K562 (cell line): ENCODE measurements at places on chromosomes 4 and X. TPM values are rescaled to one million over a fixed set of nuclear protein-coding genes. Genes with fewer than 3 reads are reported as not detected.

DNA sequence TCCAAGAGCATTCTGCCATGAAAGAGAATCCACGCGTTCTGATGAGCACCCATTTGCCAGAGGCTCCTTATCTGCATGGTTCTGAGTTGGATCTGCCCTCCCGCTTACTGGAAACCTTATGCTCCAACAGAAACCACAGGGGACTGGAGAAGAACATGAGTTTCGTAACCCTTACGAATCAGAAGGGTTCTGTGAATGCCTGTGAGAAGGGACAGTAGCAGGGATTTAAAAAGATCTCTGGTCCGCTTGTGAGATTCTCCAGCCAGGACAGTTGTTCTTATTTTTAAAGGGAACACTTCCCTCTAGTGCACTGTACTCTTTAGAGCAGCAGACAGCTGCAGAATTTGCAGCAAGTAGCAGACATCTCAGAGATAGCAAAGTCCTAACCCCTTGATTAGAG, 22.5 kb upstream of the CENPU start:
- H3K36me3 ChIP-seq: peaks cover 14% of the 10 kb centered on the region; the same call in 1 of the 3 replicates
- H3K4me1 ChIP-seq: no peaks in the 10 kb centered on the region
- no peaks in the 10 kb centered on the region for H3K27me3 ChIP-seq

- H3K27me3 ChIP-seq: no peaks in the 10 kb centered on the region
- no peak overlapping the region for H3K4me3 ChIP-seq
- no peaks in the 10 kb centered on the region for H3K4me1 ChIP-seq
- peaks cover 20% of the 10 kb centered on the region; the same call in 2 of the 3 replicates for H3K36me3 ChIP-seq
- DNase-seq: no peak
- no peak overlapping the region for H3K27ac ChIP-seq
Measured at GRCh38 chr4:184675821-184676492, 26.4 kb downstream of the PRIMPOL start.

DNA sequence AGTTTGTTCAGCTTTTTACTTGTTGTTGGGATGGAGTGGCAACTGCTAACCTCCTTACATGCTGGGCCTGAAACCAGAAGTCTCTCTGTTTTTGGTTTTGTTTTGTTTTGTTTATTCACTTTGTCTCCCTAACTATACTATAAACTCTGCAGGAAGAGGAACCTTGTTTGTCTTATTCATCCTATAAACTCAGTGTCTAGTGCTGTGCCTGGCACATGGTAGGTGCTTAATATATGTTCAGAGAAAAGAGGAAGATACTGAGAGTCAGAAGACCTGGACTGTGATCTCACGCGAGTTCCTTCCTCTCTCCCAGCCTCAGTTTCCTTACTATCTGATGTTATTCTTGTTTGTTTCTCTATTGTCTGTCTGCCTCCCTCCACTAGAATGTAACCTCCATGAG, 71.3 kb downstream of the PRPS1 start:
- no peak overlapping the region for H3K4me3 ChIP-seq
- H3K36me3 ChIP-seq: no peaks in the 10 kb centered on the region
- H3K27ac ChIP-seq: no peak overlapping the region

DNA sequence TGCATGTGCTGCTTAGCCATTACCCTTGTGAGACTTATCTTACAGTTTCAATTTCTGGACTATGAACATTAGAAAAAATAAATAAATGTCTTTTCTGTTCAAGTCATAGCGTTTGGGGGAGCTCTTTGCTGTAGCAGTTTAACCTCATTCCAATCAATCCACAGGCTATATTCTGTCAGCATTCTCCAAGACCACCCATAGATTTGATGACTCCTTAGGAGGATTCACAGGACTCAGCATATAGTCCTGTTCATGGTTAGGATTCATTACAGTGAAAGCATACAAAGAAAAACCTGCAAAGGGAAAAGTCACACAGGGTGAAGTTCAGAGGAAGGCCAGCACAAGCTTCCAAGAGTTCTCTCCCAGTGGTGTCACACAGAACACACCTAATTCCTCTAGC, 180.5 kb downstream of the ADAMTS3 start:
- no peaks in the 10 kb centered on the region for H3K27me3 ChIP-seq
- no peak overlapping the region for H3K27ac ChIP-seq
- DNase-seq: no peak
- H3K4me1 ChIP-seq: no peaks in the 10 kb centered on the region; the same call in 1 of the 3 replicates
- no peak overlapping the region for H3K4me3 ChIP-seq

GRCh38 chrX:49041744-49042580, 1.2 kb downstream of the TFE3 start:
- H3K27me3 ChIP-seq: no peaks in the 10 kb centered on the region
- H3K36me3 ChIP-seq: peaks cover 28% of the 10 kb centered on the region; the same call in 2 of the 3 replicates
- peak; percentile 14 for DNase-seq
- H3K4me3 ChIP-seq: peak overlapping the region; percentile 97

DNA sequence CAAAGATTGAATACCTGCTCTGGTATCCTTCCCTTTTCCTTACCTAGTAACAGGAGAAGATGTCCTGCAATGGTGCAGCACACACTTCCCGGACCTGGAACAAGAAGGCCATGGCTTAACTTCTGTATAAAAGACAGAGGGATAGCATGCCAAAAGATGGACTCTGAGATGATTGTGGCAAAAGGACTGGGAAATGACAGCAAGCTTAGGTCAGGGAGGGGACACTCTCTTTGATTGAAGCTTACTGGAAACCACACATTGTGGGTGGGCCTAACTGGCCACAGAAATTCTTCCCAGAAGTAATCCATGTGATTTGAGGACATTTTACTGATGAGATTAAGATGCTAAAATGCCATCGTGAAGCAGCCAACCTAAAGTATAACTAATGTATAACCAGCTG, 71.0 kb upstream of the OTUD4 start:
- DNase-seq: no peak
- H3K4me3 ChIP-seq: no peak overlapping the region
- H3K4me1 ChIP-seq: no peaks in the 10 kb centered on the region
- no peak overlapping the region for H3K27ac ChIP-seq
- peaks cover 5% of the 10 kb centered on the region; the same call in 2 of the 3 replicates for H3K27me3 ChIP-seq
- H3K36me3 ChIP-seq: no peaks in the 10 kb centered on the region

- H3K4me3 ChIP-seq: no peak overlapping the region
- no peaks in the 10 kb centered on the region for H3K4me1 ChIP-seq
- H3K36me3 ChIP-seq: no peaks in the 10 kb centered on the region
- H3K27me3 ChIP-seq: no peaks in the 10 kb centered on the region
- H3K27ac ChIP-seq: no peak overlapping the region
- no peak for DNase-seq
Measured at GRCh38 chr4:113436360-113436759, 325.2 kb downstream of the CAMK2D start.

- no peak overlapping the region for H3K4me3 ChIP-seq
- H3K27me3 ChIP-seq: no peaks in the 10 kb centered on the region
- no peaks in the 10 kb centered on the region for H3K36me3 ChIP-seq
- H3K27ac ChIP-seq: no peak overlapping the region
- DNase-seq: no peak
- H3K4me1 ChIP-seq: no peaks in the 10 kb centered on the region
Measured at GRCh38 chrX:146054311-146054710, 236.7 kb downstream of the SLITRK2 start.

GRCh38 chrX:30304866-30305265, 4.3 kb downstream of the NR0B1 start:
- no peak overlapping the region for H3K27ac ChIP-seq
- no peaks in the 10 kb centered on the region for H3K4me1 ChIP-seq
- no peaks in the 10 kb centered on the region for H3K36me3 ChIP-seq
- H3K27me3 ChIP-seq: peaks cover 14% of the 10 kb centered on the region
- H3K4me3 ChIP-seq: no peak overlapping the region

GRCh38 chr4:101315041-101315440, 32.3 kb downstream of the PPP3CA start:
- H3K4me3 ChIP-seq: no peak overlapping the region
- H3K27me3 ChIP-seq: no peaks in the 10 kb centered on the region
- H3K27ac ChIP-seq: no peak overlapping the region
- DNase-seq: no peak

GRCh38 chrX:68942840-68943239, 114.0 kb downstream of the EFNB1 start:
- H3K4me1 ChIP-seq: no peaks in the 10 kb centered on the region
- no peaks in the 10 kb centered on the region for H3K27me3 ChIP-seq
- no peak for DNase-seq
- no peak overlapping the region for H3K4me3 ChIP-seq

DNA sequence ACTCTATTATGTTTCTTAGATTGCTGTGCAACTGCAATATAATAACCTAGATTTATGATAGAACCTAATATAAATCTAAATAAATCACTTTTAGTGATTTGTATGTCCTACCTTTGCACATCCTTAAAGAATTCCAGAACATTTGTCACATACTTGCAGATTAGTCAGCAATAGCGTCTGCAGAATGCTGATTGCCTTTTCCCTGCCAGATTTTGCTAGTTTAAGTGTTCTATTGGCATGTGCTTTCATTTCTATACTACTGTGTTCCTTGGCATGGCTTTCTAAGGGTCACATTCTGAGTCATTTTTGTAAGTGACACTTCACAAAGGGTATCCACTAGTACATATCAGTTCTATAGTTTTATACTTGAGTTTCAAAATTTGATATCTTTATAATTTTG, 303.1 kb upstream of the GIMD1 start:
- H3K27ac ChIP-seq: no peak overlapping the region
- H3K27me3 ChIP-seq: no peaks in the 10 kb centered on the region
- no peaks in the 10 kb centered on the region for H3K36me3 ChIP-seq

DNA sequence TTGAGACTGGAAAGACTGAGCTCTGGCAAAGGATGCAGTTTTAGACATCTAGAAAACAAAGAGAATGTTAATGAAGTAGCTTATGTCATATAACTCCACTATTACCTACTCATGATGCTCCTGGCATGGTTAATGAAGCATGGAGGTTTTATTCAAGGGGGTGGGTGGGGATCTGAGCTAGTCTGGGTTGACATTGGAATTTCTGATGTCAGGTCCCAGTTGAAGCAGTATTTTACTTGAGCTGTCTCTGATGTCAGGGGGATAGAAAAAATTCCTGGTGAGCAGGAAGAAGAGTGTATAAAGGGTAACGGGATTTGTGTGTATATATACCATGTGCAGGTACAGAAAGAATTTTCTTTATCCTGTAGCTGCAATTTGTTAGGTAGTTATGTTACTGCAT, 102.0 kb downstream of the ELOVL6 start:
- H3K27ac ChIP-seq: no peak overlapping the region
- no peak overlapping the region for H3K4me3 ChIP-seq
- H3K27me3 ChIP-seq: no peaks in the 10 kb centered on the region
- DNase-seq: no peak

Gene KLF8
- total RNA-seq: 0.02 and 0.04 TPM in 2 replicates

Gene CPZ
- 1.5 and 1.6 TPM in 2 replicates for total RNA-seq

Gene MAGEA9
- not detected in 2 replicates for total RNA-seq

Gene LDB2
- 0.20 and 0.36 TPM in 2 replicates for total RNA-seq
